ENCODE measurements at places on chromosomes 3 and 15.

GRCh38 chr3:83193526-83193925, 1432.1 kb upstream of the GBE1 start:
- no peak for DNase-seq

- DNase-seq: no peak
These were observed 567 bp downstream of the ADAMTS9 start for GRCh38 chr3:64687086-64687780.

GRCh38 chr3:125594581-125595011, 701 bp downstream of the OSBPL11 start:
- no peak for DNase-seq

DNA sequence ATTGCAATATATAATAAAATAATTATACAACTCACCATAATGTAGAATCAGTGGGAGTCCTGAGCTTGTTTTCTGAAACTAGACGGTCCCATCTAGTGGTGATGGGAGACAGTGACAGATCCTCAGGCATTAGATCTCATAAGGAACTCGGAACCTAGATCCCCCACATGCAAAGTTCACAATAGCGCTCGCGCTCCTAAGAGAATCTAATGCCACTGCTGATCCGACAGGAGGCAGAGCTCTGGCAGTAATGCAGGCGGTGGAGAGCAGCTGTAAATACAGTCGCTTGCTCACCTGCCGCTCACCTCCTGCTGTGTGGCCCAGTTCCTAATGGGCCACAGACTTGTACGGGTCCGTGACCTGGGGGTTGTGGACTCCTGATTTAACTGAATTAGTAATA, 87.8 kb downstream of the P3H2 start:
- DNase-seq: no peak

DNA sequence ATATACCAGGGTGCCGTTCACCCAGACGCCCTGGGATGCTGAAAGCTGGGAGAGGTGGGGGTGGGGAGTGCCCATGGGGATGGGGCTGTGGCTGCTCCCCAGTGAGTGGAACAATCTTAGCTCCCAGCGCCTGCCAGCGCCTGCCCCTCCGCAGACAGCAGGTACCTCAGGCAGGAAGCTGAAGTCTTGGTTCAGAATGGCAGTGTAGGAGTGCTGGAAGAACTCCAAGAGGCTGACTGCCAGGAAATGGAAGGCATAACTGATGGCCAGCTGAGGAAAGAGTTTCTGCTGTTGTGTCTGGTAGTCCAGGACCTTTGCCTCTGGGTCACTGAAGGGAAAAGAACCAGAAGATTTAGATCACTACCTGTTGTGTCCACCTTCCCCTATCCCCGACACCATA, 8.4 kb downstream of the ACOX2 start:
- DNase-seq: no peak

- DNase-seq: no peak
These were observed 111.6 kb downstream of the KBTBD8 start for GRCh38 chr3:67109651-67110204.

DNA sequence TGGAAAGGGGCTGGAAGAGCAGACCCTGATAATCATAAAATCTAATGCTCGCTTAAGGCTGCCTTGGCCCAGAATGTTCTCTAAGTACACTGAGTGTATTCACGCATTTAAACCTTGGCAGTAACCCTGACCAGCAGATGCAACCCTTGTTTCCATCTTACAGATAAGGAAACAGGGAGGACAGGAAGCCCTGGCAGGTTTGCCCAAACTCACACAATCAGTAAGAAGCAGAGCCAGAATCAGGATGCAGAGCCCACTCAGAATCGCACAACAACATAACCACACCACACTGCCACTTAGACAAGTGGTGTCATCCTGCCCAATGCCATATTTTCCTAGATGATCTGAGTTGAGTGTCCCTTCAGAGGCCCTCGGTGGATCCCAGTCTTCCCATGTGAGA, 214.5 kb upstream of the HES1 start:
- no peak for DNase-seq

GRCh38 chr3:187565701-187566100, 104.5 kb downstream of the SST start:
- no peak for DNase-seq

DNA sequence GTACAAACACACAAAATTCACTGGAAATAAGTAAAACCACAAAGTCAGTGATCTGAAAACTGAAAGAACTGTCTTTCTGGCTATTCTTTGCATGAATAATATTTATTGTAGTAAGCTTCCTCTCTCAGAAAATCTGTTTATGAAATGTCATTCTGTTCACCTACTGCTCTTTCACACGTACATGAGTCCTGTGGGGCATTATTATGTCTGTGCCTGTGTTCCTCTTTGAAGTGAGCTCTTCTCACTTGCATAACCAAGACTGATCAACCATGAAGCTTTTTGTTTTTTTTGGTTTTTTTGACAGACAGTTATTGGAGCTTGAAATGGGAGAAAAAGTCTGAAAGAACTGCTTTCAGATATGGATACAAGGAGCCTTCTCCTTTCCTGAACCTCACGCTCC, 195.8 kb downstream of the PLCH1 start:
- no peak for DNase-seq

GRCh38 chr3:68874551-68875348, 57.6 kb downstream of the TAFA4 start:
- DNase-seq: no peak

DNA sequence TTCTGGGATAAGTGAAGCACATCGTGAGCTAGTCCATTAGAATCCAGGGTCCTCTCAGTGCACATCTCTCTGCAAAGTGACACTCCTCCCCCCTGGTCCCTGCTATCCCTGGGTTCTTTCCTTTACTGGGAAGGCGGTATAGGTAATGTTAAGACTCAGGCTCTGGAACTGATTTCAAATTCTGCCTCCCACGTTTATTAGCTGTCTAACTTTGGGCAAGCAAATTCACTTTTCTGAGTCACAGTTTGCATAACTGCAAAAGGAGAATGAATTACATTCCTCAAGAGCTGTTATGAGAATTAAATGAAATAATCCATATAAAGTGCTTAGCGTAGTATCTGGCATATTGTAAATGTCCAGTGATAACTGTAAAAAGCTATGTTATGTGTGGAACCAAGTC, 168.1 kb upstream of the LRRN1 start:
- DNase-seq: no peak

- no peak for DNase-seq
These were observed 2.7 kb downstream of the MECOM start for GRCh38 chr3:169660709-169661360.
